ENCODE measurements at places on chromosomes 4 and X.
A peak's percentile ranks its signal among the peaks of the same experiment; 100 is the strongest.

- DNase-seq, result no peak
Observed at GRCh38 chrX:117455787-117456186, 660.8 kb downstream of the KLHL13 start.

- DNase-seq, result no peak
Observed at GRCh38 chr4:125168531-125168930, 146.2 kb upstream of the FAT4 start.

DNA sequence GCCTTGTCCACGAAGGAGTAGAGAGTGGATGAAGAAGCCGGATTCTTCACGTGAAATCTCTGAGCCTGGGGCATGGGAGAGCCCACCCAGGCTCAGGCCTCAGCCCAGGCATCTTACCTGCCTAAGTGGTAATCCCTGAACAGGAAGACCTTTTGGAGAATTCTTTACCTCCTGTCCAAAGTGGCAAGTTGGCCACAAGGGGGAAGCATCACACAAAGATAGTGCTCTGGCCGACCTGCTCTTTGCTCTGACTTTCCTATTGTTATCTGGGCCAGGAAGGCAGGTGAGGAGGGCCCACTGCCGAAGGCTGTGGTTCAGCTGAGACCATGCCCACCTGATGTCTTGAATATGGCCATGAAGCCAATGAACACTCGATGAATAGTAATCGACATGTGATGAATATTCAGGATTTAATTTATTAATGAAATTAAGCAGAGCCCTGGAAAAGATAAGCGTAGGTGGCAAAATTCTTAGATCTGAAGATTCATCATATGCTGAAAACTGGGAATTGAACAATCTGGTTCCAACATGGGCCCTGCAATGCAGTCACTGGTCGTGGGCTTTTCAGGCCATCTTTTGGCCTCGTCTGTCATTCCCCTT, 93.8 kb downstream of the PDGFRA start:
- DNase-seq, result peak; percentile 46

- DNase-seq, result no peak
Observed at GRCh38 chrX:35622601-35623000, 175.5 kb upstream of the MAGEB16 start.

GRCh38 chr4:72876946-72877345, 192.6 kb downstream of the COX18 start:
- no peak for DNase-seq

DNA sequence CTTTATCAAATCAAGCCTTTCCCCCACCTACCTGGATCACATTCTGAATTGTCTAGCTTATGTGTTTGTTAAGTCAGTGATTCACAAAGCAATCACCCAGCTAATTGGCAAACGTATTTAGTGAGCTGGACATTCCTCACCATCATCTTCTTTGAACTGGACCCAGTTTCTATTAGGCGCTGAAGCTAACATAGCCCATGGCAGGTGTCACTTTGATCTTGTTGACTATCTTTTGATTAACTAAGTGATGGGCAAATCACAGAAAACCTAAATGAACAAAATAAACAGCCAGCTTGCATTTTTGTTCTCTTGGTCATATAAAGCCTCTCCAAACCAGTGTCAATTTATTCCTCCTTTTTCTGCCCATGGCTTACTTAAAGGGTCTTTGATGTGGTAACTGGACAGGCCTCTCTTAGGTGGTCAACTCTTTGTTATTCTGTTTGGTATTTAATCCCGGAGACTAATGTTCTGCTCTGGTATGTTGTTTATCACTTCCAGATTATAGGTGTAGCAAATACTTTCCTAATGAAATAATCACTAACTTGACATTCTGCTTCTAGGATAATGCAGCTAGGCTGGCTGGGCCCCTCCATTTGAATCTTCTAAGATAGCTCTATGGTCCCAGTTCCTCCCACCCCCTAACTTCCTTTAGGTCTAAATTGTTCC, 105.3 kb upstream of the SMIM10 start:
- no peak for DNase-seq

Measured in hematopoietic multipotent progenitor cell treated with erythropoietin and hydrocortisone succinate and interleukin-3 and kit ligand, for 15 days (in vitro differentiated cells).